Endothelial cell of umbilical vein (primary cell): ENCODE measurements at places on chromosomes 3 and 15. TPM values are rescaled to one million over a fixed set of nuclear protein-coding genes. Genes with fewer than 3 reads are reported as not detected.

Gene FOXB1
- not detected in 2 replicates for total RNA-seq

Gene DLL4
- 55.2 and 75.8 TPM in 2 replicates for total RNA-seq

Gene TUSC7
- not detected in 2 replicates for total RNA-seq

Gene PATL2
- 0.42 TPM in 1 of 2 replicates, not detected in the other for total RNA-seq

Gene C3orf22
- total RNA-seq: not detected in 2 replicates

Gene RGMA
- total RNA-seq: 0.13 TPM in 1 of 2 replicates, not detected in the other

Gene ECE2
- not detected in 2 replicates for total RNA-seq

Gene LIPC
- total RNA-seq: not detected in 2 replicates

Gene RAB5A
- total RNA-seq: 63.8 and 66.9 TPM in 2 replicates

Gene SRGAP3
- not detected in 2 replicates for total RNA-seq

Gene FBXO45
- 12.4 and 13.4 TPM in 2 replicates for total RNA-seq

Gene REC114
- total RNA-seq: not detected in 2 replicates

Gene TNNC1
- total RNA-seq: not detected in 2 replicates

Gene CCR9
- not detected in 2 replicates for total RNA-seq

Gene FGF7
- total RNA-seq: not detected in 2 replicates

Gene CACNA1D
- total RNA-seq: not detected in 2 replicates

Gene ANKRD34C
- not detected in 2 replicates for total RNA-seq

Gene CPNE9
- total RNA-seq: not detected in 2 replicates

Gene LSAMP
- total RNA-seq: not detected in 2 replicates

Gene RPL14
- 1,947 and 2,051 TPM in 2 replicates for total RNA-seq

Gene CHL1
- not detected in 2 replicates for total RNA-seq

Gene ZIC1
- total RNA-seq: not detected in 2 replicates

Gene KIAA1143
- total RNA-seq: 25.2 and 28.1 TPM in 2 replicates

Gene TNFSF10
- 18.5 and 31.2 TPM in 2 replicates for total RNA-seq

Gene PPP4R2
- total RNA-seq: 74.4 and 75.4 TPM in 2 replicates

Gene GOLGA6L4
- total RNA-seq: 5.3 and 7.5 TPM in 2 replicates

Gene SH3GL3
- total RNA-seq: not detected in 2 replicates

Gene ADIPOQ
- total RNA-seq: not detected in 2 replicates

Gene TIMP4
- total RNA-seq: 0.40 TPM in 1 of 2 replicates, not detected in the other

Gene PBRM1
- 77.1 and 87.1 TPM in 2 replicates for total RNA-seq

Gene IP6K1
- total RNA-seq: 54.6 and 60.8 TPM in 2 replicates

Gene TERC
- total RNA-seq: 6.1 and 10.0 TPM in 2 replicates

Gene CPLX3
- 0.16 TPM in 1 of 2 replicates, not detected in the other for total RNA-seq

Gene ARPIN
- 18.7 and 23.3 TPM in 2 replicates for total RNA-seq

Gene SYNPR
- not detected in 2 replicates for total RNA-seq

Gene LRRC31
- total RNA-seq: not detected in 2 replicates

Gene MST1R
- total RNA-seq: 0.93 and 1.5 TPM in 2 replicates

Gene XCR1
- total RNA-seq: not detected in 2 replicates

Gene PPARG
- total RNA-seq: 1.3 and 1.5 TPM in 2 replicates

Gene ZNF385D
- not detected in 2 replicates for total RNA-seq

Gene WNT7A
- not detected in 2 replicates for total RNA-seq

Gene GOLGA8S
- total RNA-seq: 0.42 and 0.55 TPM in 2 replicates

Gene SEMA3B
- 0.97 and 1.5 TPM in 2 replicates for total RNA-seq

Gene GATM
- 0.48 and 0.60 TPM in 2 replicates for total RNA-seq

Gene HYAL3
- 3.8 and 4.8 TPM in 2 replicates for total RNA-seq

Gene KBTBD13
- not detected in 2 replicates for total RNA-seq

Gene ALCAM
- 118 and 138 TPM in 2 replicates for total RNA-seq

Gene CD96
- not detected in 2 replicates for total RNA-seq

Gene LTF
- not detected in 2 replicates for total RNA-seq
